ENCODE measurements at places on chromosomes 4 and X.

- DNase-seq: no peak
Measured at GRCh38 chr4:3703677-3704521, 62.3 kb upstream of the ADRA2C start.

GRCh38 chr4:56552273-56552672, 46.7 kb downstream of the ARL9 start:
- DNase-seq: no peak

GRCh38 chr4:145868637-145869409, 69.8 kb downstream of the ZNF827 start:
- DNase-seq: no peak

GRCh38 chr4:74408639-74409038, 36.3 kb upstream of the AREG start:
- no peak for DNase-seq

DNA sequence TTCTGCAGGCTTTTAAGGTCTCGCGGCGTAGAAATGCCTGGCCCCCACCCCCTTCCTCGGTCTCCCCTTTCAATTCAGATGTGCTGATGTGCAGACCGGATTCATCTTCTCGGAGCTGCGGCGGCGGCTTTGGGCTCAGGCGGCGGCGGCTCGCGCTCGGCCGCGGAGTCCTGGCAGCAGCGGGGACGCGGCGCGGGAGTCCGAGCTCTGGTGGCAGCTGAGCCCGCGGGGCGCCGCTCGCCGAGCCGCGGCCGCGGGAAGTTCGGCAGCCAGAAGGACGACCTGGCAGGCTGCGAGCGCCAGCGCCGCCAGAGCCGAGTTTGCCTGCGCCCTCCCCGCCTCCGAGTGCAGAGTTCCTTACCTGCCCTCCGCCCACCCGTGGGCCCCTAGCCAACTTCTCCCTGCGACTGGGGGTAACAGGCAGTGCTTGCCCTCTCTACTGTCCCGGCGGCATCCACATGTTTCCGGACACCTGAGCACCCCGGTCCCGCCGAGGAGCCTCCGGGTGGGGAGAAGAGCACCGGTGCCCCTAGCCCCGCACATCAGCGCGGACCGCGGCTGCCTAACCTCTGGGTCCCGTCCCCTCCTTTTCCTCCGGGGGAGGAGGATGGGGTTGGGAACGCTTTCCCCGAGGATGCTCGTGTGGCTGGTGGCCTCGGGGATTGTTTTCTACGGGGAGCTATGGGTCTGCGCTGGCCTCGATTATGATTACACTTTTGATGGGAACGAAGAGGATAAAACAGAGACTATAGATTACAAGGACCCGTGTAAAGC, 448 bp downstream of the TLL1 start:
- peak; percentile 72 for DNase-seq

DNA sequence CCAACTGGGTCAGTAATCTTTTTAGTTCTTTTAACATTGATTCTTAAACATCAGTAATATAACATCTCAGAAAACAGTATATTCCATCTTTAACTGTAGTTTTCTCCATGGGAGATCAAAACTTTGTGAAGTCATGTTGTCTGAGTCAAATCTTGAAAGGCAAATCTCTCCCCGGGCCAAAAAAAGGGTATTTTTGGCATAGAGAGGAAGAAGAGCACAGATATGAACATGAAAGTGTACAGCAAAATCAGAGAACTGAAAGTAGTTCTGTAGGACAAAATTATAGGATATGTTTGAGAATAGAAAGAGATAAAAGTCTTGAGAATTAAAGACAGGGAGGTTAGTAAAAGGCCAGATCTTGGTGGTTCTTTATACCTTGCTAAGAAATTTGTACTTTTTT, 176.4 kb upstream of the GYPA start:
- no peak for DNase-seq

GRCh38 chrX:103539695-103540094, 20.4 kb upstream of the RAB40A start:
- no peak for DNase-seq

DNA sequence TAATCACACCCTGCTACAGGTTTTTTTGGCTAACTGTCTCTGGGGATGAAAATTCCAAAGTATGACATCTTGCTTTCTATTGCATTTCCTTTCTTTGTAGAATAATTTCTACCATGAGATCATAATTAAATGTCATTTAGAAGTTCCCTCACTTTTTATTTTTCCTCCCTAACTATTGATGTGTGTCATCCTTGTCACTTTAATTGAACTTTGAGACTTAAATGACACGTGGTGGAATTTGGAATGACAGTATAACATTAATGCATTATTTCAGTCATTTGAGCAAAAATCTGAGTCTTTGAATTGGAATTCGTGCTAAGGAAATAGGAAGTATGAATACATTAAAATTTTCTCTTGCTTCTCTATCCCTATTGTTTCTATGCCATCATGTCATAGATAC, 745.4 kb downstream of the PDHA2 start:
- no peak for DNase-seq

GRCh38 chrX:68989456-68989855, 160.6 kb downstream of the EFNB1 start:
- no peak for DNase-seq

DNA sequence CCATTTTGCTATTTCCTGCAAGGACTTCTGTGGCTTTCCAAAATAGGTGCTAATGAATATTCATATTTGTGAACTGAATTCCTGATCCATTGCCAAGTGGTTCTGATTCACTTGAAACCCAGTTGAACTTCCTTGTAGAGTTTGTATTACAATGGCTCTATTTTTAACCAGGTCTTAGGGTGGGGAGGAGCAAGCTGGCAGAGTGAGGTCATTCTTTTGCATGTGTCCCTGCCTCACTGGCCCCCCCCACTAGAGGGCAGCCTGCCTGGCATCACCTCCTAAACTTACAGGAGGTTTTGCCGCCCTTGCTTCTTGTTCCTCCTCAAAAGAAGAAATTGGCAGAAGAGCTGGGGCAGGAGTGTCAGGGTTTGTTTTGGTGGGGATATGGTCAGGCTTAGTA, 10.5 kb downstream of the PTTG2 start:
- DNase-seq: no peak

DNA sequence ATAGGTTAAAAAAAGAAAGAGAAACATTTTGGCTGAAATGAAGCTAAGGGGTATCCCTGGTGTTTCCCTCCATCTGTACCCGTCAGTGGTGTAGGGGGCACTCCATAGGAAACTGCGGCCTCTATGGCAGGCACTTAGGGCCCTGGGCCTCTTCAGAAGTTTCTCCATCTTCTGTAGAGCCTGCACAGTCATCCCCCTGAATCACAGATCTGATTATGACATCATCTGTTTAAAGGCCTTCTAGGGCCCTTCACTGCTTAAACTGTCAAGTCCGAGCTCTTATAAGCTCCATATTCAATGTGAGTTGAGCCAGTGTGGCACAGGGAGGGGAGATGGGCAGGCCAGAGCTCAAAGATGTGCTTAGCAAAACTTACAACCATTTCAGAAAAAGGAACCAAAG, 241.3 kb downstream of the NR3C2 start:
- no peak for DNase-seq

DNA sequence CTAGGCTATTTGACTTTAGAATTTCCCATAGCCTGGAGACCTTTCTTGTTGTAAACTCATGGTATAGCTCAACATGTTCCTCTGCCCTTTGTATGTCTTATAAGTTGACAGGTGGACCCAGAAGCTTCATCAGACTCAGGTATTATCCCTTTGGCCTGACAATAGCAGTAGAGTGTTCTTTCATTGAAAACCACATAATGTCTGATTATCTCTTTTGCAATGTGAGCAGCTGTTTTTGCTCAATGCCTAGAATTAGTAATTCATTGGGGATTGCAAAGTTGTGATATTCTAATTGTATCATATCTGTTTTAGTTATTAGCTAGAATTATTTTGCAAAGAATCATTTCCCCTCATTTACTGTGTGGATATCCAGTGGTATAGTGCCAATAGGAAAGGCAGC, 27.5 kb downstream of the TBC1D19 start:
- DNase-seq: no peak

- no peak for DNase-seq
Measured at GRCh38 chr4:43560047-43560446, 667.5 kb downstream of the GRXCR1 start.

GRCh38 chr4:93384887-93385286, 443.7 kb upstream of the ATOH1 start:
- no peak for DNase-seq

DNA sequence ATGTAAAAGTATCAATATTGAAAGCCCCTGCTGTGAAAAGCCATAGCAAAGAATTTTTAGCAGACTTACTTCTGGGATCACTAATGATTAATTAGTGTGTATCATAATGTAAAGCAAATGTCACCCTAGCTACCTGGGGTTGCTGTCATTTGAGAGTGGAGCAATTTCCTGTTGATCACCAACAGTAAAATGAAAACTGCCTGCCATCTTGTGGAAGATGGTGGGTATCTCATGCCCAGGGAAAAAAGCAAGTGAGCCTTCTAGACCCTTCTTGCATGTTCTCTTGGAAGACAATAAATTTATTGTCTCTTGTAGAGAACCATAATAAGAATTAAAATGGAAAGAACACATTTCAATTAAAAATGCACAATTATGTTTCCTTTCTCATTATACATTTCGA, 360.2 kb downstream of the ZIC3 start:
- no peak for DNase-seq

- DNase-seq: peak; percentile 46
Measured at GRCh38 chrX:16125520-16126149, 2.3 kb downstream of the GRPR start.

DNA sequence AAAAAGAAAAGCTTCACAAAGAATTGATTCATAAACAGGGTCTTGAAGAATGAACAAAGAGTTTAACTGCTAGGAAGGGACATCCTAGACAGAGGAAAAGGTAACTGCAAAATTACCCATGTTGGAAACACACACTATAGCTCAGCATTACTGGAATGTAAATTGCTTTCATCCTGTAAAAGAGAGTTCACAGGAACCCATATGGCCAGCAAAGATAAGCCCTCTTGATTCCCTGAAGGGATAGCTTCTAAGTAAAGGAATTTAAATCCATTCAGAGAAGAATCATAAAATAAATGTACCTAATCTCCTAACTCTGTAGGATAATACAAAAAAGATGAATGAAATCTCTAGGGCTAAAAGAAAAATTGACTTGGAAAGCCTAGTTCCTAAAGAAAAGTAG, 107.1 kb upstream of the INTU start:
- DNase-seq: no peak

DNA sequence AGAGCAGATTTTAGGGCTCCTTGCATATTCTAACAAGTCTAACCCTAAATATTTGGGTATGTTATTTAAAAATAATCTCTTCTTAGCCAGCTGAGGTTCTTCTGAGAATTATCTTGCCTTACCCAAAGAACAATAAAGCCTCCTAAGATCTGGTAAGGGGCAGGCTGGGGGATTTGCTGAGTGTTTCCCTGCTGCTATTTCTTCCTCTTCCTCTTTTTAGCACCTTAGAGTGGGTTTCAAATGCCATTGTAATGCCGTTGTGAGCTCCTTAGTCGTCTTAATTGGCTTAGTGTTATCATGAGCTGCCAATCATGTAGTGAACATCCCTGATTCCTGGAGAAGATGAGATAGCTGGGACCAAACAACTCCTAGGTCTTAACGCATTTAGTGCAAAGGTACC, 15.4 kb downstream of the STOX2 start:
- no peak for DNase-seq

DNA sequence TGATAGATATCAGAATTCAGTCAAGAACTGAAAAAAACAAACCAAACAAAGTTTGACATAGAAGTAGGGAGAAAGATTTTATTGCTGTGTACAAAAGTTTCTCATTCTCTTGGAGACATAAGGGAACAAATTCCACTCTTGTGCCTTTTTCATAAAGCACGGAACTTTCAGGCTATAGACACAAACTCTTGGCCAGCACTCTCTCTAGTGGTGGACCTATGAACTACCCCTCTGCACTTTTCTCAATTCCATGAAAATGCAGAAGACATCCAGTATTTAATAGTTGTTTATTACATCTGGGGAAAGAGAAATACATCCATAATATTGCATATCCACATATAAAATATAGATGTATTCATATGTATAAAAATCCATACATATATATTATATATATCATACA, 291.6 kb upstream of the HS3ST1 start:
- DNase-seq: peak; percentile 42

GRCh38 chr4:138078253-138078652, 163.9 kb downstream of the SLC7A11 start:
- DNase-seq: peak; percentile 36

- no peak for DNase-seq
Measured at GRCh38 chrX:23066588-23067281, 67.0 kb downstream of the DDX53 start.

DNA sequence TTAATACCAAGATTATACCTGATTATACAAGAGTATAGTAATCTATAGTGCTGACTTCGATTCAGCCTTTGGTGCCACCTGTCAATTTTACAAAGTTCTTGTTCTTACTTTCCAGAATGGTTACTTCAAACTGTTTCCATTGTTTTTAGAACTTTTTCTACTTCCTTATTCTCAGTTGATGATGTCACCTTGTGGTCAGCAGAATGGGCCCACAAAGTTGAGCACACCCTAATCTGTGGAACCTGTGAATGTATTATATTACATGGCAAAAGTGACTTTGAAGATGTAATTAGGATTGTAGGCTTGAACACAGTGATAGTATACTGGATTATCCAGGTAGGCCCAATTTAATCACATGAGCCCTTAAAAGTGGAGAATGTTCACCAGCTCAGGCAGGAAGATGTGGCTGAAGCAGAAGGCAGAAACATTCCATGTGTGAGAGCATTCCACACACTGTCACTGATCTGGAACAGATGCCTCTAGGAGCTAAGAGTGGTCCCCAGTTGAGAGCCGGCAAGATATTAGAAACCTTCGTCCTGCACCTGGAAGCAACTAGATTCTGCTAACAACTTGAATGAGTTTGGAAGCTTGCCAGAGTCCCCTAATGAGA, 6.3 kb upstream of the SGMS2 start:
- DNase-seq: no peak

GRCh38 chrX:110568441-110568840, 209.8 kb downstream of the RTL9 start:
- no peak for DNase-seq

- DNase-seq: peak; percentile 59
Measured at GRCh38 chr4:53653484-53654053, 62.3 kb upstream of the LNX1 start.

GRCh38 chr4:36281384-36282106, at the start of gene DTHD1:
Gene DTHD1 (plus strand): TSS chr4:36281616. CDS start chr4:36281759, 143 bp downstream.
- no peak for DNase-seq

DNA sequence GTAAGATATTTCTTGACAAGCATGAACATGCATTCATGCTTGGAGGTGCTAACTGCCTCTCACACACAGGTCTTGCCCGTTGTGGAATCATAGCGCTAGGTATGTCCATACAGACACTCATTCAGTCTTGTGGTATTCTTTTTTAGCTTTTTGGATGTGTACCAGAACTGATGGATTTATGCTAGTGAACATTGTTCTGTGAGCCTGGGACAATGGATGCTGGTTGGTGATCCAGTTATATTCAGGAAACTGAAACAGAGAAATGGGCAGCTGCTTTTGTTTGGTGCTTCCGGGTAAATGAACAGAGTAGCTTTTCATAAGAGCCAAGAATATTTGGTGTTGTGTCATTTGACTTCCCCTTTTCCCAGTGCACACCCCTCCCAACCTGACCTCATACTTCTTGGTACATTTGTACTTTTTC, 78.9 kb upstream of the SLC4A4 start:
- DNase-seq: no peak

GRCh38 chrX:101191217-101191750, 28.3 kb upstream of the DRP2 start:
- DNase-seq: peak; percentile 4

- DNase-seq: peak; percentile 3
Measured at GRCh38 chr4:33577791-33578190, 2666.5 kb downstream of the ARAP2 start.
